ENCODE measurements at places on chromosomes 3 and 15.

DNA sequence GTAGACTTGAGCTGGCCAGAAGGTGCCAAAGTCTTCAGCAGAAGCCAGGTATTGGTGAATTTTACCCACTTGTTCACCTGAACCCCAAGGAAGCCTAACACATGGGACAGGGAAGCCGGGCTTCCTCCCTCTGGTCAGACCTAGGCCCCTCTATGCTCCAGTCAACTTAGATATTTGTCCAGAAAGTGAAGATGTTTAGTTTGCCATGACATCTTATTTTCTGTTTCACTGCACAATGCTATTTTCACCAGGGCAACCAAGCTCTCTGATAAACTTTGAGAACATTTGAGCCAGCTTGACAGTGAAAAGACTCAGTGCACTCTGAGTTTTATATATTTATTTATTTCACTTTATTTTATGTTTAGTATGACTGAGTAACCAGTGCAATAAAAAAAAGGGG is 71.0 kb downstream of the SOX14 start:
- no peak for DNase-seq

GRCh38 chr3:173976281-173976680 is 578.7 kb downstream of the NLGN1 start:
- no peak for DNase-seq

GRCh38 chr3:168671091-168671490 is 575.4 kb upstream of the GOLIM4 start:
- no peak for DNase-seq

- no peak for DNase-seq
These were observed 20.1 kb downstream of the SLC15A2 start for GRCh38 chr3:121914081-121914998.

- no peak for DNase-seq
These were observed 1.3 kb downstream of the STT3B start for GRCh38 chr3:31534065-31534425.

GRCh38 chr3:127475975-127476705 is 114.4 kb downstream of the TPRA1 start:
- DNase-seq, result no peak

- DNase-seq, result no peak
These were observed 88.7 kb upstream of the EPHB3 start for GRCh38 chr3:184472723-184473428.
